ENCODE measurements at places on chromosomes 6 and 20.

- no peak overlapping the region for H3K27ac ChIP-seq
- no peaks in the 10 kb centered on the region for H3K4me1 ChIP-seq
- H3K27me3 ChIP-seq: no peaks in the 10 kb centered on the region
Observed at GRCh38 chr20:32637311-32637710, 36.4 kb downstream of the C20orf203 start.

DNA sequence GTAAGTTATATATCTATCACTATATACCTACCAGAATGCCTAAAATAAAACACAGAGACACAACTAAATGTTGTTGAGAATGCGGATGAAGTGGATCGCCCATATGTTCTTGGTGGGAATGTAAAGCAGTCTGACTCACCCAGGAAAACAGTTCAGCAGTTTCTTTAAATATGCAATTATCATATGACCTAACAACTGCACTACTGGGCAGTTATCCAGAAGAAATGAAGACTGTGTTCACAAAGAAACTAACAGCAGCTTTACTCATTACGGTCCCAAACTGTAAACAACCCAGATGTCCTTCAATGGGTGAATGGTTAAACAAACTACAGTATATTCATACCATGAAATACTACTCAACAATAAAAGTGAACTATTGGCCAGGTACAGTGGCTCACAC is 14.3 kb upstream of the ZC3H12D start:
- no peak overlapping the region for H3K27ac ChIP-seq
- peaks cover 4% of the 10 kb centered on the region for H3K4me1 ChIP-seq
- H3K36me3 ChIP-seq: no peaks in the 10 kb centered on the region
- no peak overlapping the region for H3K4me3 ChIP-seq

DNA sequence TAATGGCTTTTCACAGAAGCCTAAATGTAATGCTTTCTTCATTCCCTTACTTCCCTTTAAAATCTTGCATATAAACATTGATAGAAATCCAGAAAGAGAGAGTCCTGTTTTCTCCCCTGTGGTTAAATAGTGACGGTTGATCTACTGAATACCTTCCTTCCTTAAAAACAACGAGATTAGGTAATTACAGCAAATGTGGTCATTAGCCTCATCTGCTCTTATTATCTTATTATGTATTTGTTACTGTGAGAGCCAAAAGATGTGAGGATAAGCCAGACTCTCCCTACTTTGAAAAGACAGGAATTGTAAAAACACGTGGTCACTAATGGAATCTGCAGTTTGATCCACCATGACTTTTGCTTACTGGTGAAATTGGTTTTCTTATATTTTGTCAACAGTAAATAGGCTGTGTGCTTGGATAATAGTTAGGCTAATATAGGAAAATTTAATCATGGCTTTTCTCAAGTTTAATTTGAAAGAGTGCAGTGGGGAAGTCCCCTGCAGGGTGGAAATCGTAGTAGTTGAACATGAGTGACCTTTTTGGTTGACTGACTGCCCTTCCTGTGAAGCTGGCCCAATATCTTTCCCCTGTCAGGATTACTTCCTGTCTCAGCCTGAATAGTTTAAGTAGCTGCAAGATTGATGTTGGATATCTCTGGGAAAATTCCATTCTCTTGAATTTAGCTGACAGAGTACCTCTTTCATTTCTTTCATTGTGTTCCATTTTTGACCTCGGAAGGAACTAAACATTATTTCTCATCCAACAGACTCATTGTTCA is 62.8 kb downstream of the JARID2 start:
- no peak overlapping the region for H3K4me3 ChIP-seq
- no peak overlapping the region for H3K27ac ChIP-seq

GRCh38 chr6:91240878-91241603 is 654.2 kb upstream of the MAP3K7 start:
- H3K4me1 ChIP-seq: no peaks in the 10 kb centered on the region
- no peak overlapping the region for H3K27ac ChIP-seq
- DNase-seq: no peak
- H3K27me3 ChIP-seq: no peaks in the 10 kb centered on the region
- H3K4me3 ChIP-seq: no peak overlapping the region

DNA sequence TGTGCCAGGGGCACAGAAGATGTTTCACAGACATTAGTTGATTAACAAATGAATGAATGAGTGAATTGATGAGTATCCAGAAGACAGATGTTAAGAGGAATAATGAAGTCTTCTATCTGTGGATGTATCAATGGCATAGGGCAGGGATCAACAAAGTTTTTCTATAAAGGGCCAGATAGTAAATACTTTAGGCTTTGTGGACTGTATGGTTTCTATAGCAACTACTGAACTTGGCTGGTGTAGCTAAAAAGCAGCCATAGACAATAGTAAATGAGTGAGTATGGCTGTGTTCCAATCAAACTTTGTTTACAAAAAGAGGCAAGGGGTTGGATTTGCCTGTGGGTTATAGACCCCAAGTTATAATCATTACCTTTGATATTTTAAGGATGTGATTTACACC is 144.0 kb downstream of the PRL start:
- no peak overlapping the region for H3K27ac ChIP-seq
- DNase-seq: no peak
- H3K36me3 ChIP-seq: no peaks in the 10 kb centered on the region
- H3K4me3 ChIP-seq: no peak overlapping the region

Data from HCT116 (cell line).